ENCODE measurements at places on chromosomes 1 and 21. TPM values are rescaled to one million over a fixed set of nuclear protein-coding genes. Genes with fewer than 3 reads are reported as not detected.

Gene OR2W3
- total RNA-seq: 0.68 TPM

DNA sequence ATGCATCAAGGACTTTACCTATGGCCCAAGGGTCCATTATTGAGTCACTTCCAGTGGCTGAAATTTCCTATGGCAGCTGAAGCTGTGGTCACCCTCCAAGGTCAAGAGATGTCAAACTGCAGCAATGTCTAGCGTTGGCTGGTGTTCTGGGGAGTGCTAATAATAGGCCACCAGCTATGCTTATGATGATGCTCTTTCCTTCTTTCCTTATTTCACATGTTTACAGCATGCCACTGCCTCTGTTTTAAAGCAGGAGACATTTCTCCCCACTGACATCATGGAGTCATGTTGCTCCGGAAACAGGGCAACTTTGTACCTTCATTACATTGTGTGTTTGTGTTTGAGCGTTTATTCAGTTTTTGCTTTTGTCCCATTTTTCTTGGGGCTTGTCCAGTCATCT, 62.6 kb upstream of the CYYR1 start:
- H3K36me3 ChIP-seq: no peaks in the 10 kb centered on the region
- no peak overlapping the region for H3K4me3 ChIP-seq
- no peaks in the 10 kb centered on the region for H3K27me3 ChIP-seq
- no peaks in the 10 kb centered on the region for H3K4me1 ChIP-seq

DNA sequence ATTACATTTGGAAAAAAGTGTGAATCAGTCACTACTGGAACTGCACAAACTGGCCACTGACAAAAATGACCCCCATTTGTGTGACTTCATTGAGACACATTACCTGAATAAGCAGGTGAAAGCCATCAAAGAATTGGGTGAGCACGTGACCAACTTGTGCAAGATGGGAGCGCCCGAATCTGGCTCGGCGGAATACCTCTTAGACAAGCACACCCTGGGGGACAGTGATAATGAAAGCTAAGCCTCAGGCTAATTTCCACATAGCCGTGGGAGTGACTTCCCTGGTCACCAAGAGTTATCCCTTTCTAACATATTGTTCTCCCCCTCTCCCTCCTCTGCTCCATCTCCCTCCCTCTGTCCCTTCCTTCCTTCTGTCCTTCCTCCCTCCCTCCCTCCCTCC, 47.7 kb upstream of the RHOU start:
- H3K4me1 ChIP-seq: no peaks in the 10 kb centered on the region
- no peaks in the 10 kb centered on the region for H3K36me3 ChIP-seq
- H3K27ac ChIP-seq: no peak overlapping the region
- DNase-seq: no peak

DNA sequence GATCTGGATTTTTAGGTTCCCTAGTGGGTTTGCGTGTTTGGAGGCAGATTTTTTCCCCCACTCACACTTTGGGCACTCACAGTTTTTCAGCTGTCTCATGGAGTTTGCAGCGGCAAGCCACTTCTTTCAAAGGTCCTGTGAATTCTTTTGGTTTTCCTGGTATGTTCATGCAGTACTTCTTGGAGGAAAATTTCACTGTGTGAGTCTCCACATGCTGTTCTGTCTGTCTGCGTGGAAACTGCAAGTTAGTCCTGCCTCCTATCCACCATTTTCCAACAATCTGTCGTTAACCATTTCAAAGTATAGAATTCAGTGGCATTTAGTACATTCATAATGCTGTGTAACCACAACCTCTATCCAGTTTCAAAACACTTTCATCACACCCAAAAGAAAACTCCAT, 793 bp upstream of the FMO1 start:
- H3K36me3 ChIP-seq: no peaks in the 10 kb centered on the region
- H3K4me3 ChIP-seq: no peak overlapping the region
- no peak for DNase-seq
- H3K27ac ChIP-seq: no peak overlapping the region
- H3K4me1 ChIP-seq: peaks cover 3% of the 10 kb centered on the region

DNA sequence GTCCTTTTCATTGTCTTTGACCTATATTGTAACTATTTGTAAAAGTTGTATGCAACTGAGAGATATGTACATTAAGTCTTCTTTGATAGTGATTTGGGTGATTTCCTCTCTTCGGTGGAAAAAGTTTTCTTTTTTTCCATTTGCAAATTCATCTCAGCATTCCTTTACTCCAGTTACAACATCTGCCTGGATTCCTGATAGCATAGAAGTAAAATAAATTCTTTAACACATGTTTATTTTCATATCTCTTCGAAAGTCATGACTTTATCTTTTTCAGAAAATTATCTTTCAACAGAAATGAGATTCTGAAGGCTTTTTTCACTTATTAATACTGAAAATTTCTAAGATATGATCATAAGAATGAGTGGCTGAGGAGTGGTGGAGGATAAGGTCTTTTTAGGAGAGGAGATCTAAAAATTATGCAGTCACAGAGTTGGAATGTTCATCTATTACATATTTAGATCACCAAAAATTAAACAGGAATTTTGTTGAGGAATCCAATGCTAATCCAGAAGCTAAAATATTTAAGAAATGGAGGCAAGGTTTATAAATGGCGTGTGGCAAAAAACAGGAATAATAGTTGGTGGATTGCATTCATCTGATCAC, 400.5 kb downstream of the KCNT2 start:
- H3K36me3 ChIP-seq: no peaks in the 10 kb centered on the region
- DNase-seq: no peak
- H3K4me1 ChIP-seq: no peaks in the 10 kb centered on the region

DNA sequence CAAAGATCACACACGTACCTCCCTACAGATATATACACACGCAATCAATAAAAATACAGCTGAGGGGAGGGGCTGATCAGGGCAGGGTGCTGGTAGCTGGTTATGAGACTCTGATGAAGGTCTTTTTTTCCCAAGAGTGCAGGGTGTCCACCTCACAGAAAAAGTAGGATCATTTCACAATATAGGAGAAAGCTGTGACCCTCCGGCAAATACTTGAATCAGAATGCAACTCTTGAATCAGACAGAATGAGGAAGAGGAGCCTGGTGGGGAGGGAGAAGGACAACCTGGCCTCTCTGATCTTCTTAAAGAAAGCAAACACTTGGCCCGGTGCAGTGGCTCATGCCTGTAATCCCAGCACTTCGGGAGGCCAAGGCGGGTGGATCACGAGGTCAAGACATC, 269.3 kb downstream of the PCP4 start:
- H3K4me3 ChIP-seq: no peak overlapping the region
- H3K27ac ChIP-seq: no peak overlapping the region
- no peaks in the 10 kb centered on the region for H3K36me3 ChIP-seq
- no peaks in the 10 kb centered on the region for H3K4me1 ChIP-seq
- H3K27me3 ChIP-seq: no peaks in the 10 kb centered on the region

- H3K27me3 ChIP-seq: no peaks in the 10 kb centered on the region
- H3K4me1 ChIP-seq: no peaks in the 10 kb centered on the region
- no peak for DNase-seq
- H3K27ac ChIP-seq: no peak overlapping the region
Observed at GRCh38 chr1:87182611-87183010, 146.1 kb upstream of the LMO4 start.

- H3K36me3 ChIP-seq: no peaks in the 10 kb centered on the region
- H3K27ac ChIP-seq: no peak overlapping the region
- H3K27me3 ChIP-seq: no peaks in the 10 kb centered on the region
- DNase-seq: no peak
Observed at GRCh38 chr1:232883992-232884661, 66.3 kb upstream of the NTPCR start.
